ENCODE measurements at places on chromosomes 12 and 14.

- DNase-seq, result peak; percentile 9
Measured at GRCh38 chr14:59363531-59364226, 101.5 kb downstream of the GPR135 start.

- DNase-seq, result peak; percentile 85
Measured at GRCh38 chr12:80837342-80837978, 100.3 kb downstream of the LIN7A start.

GRCh38 chr14:67490196-67490595 is 1.7 kb upstream of the TMEM229B start:
- DNase-seq, result no peak

GRCh38 chr12:54421879-54422250 is 2.8 kb upstream of the ITGA5 start:
- no peak for DNase-seq

- no peak for DNase-seq
Measured at GRCh38 chr12:123227581-123228258, 5.2 kb downstream of the MPHOSPH9 start.

- DNase-seq, result no peak
Measured at GRCh38 chr12:57780284-57780897, 2.2 kb upstream of the TSFM start.

DNA sequence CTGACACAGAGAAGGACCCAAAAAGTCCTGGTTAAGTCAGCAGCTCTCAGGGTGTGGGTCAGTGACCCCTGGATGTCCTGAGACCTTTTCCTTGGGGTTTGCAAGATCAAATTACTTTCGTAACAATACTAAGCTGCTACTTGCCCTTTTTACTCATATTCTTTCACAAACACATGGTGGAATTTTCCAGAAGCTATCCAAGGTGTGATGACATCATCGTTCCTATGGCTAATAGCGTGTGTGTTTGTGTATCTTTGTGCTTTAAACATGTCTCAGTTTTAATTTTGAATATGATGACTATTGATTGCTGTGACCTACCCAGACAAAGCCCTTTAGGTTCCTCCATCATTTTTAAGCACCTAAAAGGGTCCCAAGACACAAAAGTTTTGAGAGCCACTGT is 176.2 kb downstream of the PHETA1 start:
- no peak for DNase-seq
